Activated CD4-positive, alpha-beta T cell treated with anti-CD3 and anti-CD28 coated beads, Interleukin-2, amount 10 ng/mL, durations not matched to agents 7 days and 5 days (primary cell): ENCODE measurements at places on chromosomes 2 and 18. TPM values are rescaled to one million over a fixed set of nuclear protein-coding genes. Genes with fewer than 3 reads are reported as not detected.

DNA sequence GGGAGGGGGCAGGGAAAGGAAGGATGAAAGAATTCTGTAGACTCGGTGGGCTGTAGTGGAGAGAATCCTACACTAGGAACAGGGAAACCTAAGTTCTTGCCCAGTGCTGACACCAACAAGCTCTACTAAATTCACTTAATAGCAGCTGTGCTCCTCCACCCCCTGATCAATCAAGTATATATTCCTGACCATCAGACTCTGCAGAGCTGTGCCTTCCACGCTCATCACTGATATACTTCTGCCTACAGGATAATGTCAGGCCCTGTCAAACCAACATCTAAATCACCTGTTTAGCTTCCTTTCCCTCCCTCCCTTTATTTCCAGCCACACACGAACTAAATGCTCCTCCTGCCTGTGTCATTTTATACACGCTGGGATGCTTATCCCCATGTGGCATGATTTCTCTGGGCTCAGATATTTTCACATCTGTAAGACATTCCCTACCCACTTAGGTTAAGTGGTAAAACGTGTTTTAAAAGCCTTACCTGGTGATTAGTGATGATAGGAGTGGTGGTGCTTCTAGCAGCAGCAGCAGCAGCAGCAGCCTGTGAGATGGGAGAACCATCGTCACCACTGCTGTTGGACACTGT is 301.9 kb downstream of the LRRTM1 start:
- DNase-seq = no peak

DNA sequence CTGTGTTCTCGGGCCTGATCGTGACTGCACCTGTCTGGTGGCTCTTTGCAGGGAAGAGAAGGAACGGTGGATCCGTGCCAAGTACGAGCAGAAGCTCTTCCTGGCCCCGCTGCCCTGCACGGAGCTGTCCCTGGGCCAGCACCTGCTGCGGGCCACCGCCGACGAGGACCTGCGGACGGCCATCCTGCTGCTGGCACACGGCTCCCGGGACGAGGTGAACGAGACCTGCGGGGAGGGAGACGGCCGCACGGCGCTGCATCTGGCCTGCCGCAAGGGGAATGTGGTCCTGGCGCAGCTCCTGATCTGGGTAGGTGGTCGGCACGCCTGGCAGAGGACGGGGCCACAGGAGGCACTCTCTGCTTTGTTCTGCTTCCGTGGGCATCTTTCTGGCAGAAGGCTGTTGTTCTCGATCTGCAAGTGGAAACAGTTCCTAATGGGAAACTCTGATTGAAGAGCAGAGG is 48.0 kb downstream of the GBX2 start:
- no peak for DNase-seq

DNA sequence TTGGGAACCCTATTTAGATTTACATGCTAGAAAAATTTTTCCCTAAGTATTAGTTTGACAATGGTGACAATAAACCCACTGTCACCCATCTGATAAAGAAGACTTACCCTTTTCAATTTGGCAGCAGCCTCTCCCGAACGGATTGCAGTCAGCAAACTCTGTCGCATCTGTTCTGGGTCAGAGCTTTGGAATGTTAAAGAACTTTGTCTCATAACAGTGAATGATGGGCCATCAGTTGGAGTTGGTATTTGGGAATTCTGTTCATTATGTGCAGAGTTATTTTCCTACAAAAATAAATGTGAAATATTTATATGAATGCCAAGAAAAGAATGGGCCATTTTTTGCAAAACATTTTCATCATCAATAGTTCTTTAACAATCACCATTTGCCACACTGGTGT is 70.8 kb upstream of the GRB14 start:
- no peak for DNase-seq

- no peak for DNase-seq
Measured at GRCh38 chr2:151869291-151869690, 41.1 kb upstream of the ARL5A start.

CEBPZ gene
- 56.9 TPM for total RNA-seq

PDE1A gene
- total RNA-seq = not detected

GNAL gene
- total RNA-seq = 0.04 TPM

MARCHF4 gene
- not detected for total RNA-seq

GRCh38 chr2:15498554-15498953 is 62.6 kb downstream of the NBAS start:
- no peak for DNase-seq

DNA sequence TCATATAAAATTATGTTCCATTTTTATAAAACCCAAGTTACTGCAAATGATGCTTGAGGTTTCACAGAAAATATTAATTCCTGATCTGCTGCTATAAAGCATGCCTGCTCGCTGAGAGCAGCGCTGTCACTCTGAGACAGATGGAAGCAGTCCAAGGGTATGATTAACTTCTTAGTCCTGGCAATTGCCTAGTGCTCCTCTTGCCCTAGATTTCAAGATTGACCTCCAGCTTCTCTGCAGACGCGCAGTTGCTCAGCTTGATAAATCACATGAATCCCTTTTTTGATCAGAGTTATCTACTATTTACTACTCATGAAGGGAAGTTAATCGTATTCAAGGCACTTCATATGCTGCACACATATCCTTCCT is 154.6 kb upstream of the REV1 start:
- no peak for DNase-seq

CAPN13 gene
- total RNA-seq = not detected

DNA sequence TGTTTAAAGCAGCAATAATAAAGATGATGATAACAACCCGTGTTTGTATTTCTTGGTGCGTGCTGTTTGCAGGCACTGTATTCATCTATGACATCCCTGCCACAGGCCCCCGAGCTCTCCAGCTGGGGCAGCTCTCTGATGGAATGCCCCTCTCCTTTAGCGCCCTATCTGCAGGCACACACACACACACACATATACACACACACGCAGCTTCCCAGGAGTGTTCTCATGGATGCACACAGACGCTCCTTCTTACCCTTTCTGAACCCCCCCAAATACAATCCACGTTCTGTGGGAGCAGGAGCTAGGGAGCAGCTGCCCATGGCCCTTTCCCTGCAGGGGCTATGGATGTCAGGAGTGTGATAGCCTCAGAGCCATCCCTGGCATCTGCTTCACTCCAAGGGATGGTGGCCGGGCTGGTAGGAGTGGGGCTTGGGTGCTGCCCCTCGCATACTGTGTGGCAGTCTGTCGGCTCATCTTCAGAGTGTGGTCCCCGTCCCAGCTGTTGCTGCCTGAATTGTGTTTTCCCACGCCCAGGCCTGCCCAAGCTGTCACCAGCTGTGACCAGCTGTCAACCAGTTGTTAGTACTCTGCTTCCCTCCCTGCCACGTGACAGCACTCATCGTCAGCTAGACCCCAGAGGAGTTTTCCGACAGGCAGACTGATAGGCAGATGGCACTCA is 50.8 kb upstream of the MYCN start:
- DNase-seq = no peak

CASP10 gene
- total RNA-seq = 45.0 TPM

- no peak for DNase-seq
Measured at GRCh38 chr18:9803063-9803697, 82.6 kb upstream of the TXNDC2 start.

- no peak for DNase-seq
Measured at GRCh38 chr18:22796113-22796512, 137.0 kb upstream of the RBBP8 start.

PPP3R1 gene
- total RNA-seq = 78.5 TPM

- DNase-seq = no peak
Measured at GRCh38 chr18:41967680-41968079, 12.6 kb downstream of the PIK3C3 start.

- no peak for DNase-seq
Measured at GRCh38 chr2:151771599-151772358, 37.5 kb upstream of the NEB start.

DNA sequence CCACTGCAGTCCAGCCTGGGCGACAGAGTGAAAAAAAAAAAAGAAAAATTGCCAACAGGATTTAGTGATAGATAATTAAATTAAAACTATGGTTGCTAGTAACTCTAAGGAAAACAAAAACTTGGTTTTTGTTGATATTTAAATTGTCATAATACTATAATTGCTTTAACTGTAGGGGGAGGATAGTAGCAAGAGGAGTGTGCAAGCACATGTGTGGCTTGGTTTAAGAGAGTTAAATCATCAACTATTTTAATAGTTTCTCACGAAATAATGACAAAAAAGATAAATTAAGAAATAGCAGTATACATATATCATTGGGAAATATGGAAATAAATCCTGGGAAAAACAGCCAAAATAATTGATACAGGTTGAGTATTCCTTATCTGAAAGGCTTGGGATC is 27.4 kb upstream of the RAPGEF4 start:
- DNase-seq = no peak
